ENCODE measurements at places on chromosomes 1 and 21. TPM values are rescaled to one million over a fixed set of nuclear protein-coding genes. Genes with fewer than 3 reads are reported as not detected.

The SPRR2F gene
- not detected for total RNA-seq

The TGFBR3 gene
- 59.5 TPM for total RNA-seq

The KCNJ6 gene
- total RNA-seq = 0.78 TPM

The LCE2B gene
- total RNA-seq = not detected

The SPRR4 gene
- not detected for total RNA-seq

The OR2T35 gene
- total RNA-seq = not detected

The INKA2 gene
- total RNA-seq = 1.5 TPM

The KRTAP11-1 gene
- not detected for total RNA-seq

The USH2A gene
- under 0.01 TPM for total RNA-seq

The CLCNKB gene
- 0.54 TPM for total RNA-seq

The HSPA6 gene
- total RNA-seq = 1.3 TPM

The MIER1 gene
- 62.3 TPM for total RNA-seq

The RNF220 gene
- total RNA-seq = 45.9 TPM

The STUM gene
- total RNA-seq = under 0.01 TPM

The RGSL1 gene
- not detected for total RNA-seq

The YY1AP1 gene
- total RNA-seq = 49.3 TPM

The SIM2 gene
- 5.2 TPM for total RNA-seq

The PSMD4 gene
- 120 TPM for total RNA-seq

The TGFB2 gene
- 49.2 TPM for total RNA-seq

The RPE65 gene
- total RNA-seq = not detected

The CCDC27 gene
- total RNA-seq = not detected

The MTARC1 gene
- total RNA-seq = 1.9 TPM

The LYST gene
- total RNA-seq = 45.5 TPM

The OSCP1 gene
- total RNA-seq = 13.3 TPM

The TAS1R3 gene
- under 0.01 TPM for total RNA-seq

The SYT11 gene
- total RNA-seq = 45.9 TPM

The TCHH gene
- not detected for total RNA-seq

The LCE6A gene
- not detected for total RNA-seq

The MKNK1 gene
- 18.6 TPM for total RNA-seq

The TFB2M gene
- total RNA-seq = 20.5 TPM

The KCNE2 gene
- total RNA-seq = not detected

The FALEC gene
- not detected for total RNA-seq

The CLDN8 gene
- total RNA-seq = not detected

The NBL1 gene
- total RNA-seq = 68.1 TPM

The AKR1A1 gene
- 94.7 TPM for total RNA-seq

The LY9 gene
- not detected for total RNA-seq

The LHX8 gene
- total RNA-seq = not detected

The SETSIP gene
- 0.26 TPM for total RNA-seq

The FOXD2 gene
- total RNA-seq = 3.5 TPM

The ACTA1 gene
- not detected for total RNA-seq

The SHE gene
- 2.7 TPM for total RNA-seq

The ATP6V1G3 gene
- total RNA-seq = not detected

The NPHP4 gene
- 6.1 TPM for total RNA-seq

The FUCA1 gene
- 26.5 TPM for total RNA-seq

The SLAMF8 gene
- total RNA-seq = 0.11 TPM

The BCL2L15 gene
- total RNA-seq = 0.22 TPM

The CLDN17 gene
- total RNA-seq = not detected

The LCA5L gene
- 3.6 TPM for total RNA-seq

The SYTL1 gene
- 0.22 TPM for total RNA-seq
